ENCODE measurements at places on chromosomes 7 and 10.

- DNase-seq = no peak
These were observed 3.8 kb upstream of the INSIG1 start for GRCh38 chr7:155293721-155294510.

- DNase-seq = no peak
These were observed 67.8 kb downstream of the GRB10 start for GRCh38 chr7:50714857-50715256.

GRCh38 chr7:155213955-155214740 lies 83.5 kb upstream of the INSIG1 start:
- no peak for DNase-seq

DNA sequence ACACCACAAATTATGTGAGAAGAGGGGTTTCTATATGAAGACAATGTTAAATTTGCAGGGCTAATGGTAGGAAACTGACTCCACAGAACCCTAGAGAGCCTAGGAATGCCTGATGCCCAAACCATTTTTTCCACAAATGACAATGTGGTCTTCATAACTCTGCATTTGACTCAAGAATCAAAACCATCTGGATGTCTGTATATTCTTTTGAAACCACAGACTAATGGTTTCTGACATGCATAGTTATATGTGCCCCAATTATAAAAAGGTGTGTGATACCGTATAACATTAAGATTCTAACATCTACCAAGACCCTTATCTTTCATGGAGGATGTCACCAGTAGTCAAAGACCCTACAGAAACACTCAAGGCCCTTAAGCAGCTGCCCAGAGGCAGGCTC lies 20.3 kb downstream of the SEC61G start:
- DNase-seq = no peak

GRCh38 chr7:70627461-70627860 lies 504.5 kb upstream of the GALNT17 start:
- no peak for DNase-seq
